NCI-H1417 (cell line): ENCODE measurements at places on chromosomes 7 and 10.

- no peak for DNase-seq
Measured at GRCh38 chr7:106504645-106505044, 156.3 kb downstream of the CCDC71L start.

GRCh38 chr7:143447466-143447865 is 4.2 kb downstream of the TAS2R60 start:
- no peak for DNase-seq

GRCh38 chr7:93955304-93955703 is 33.8 kb downstream of the GNG11 start:
- no peak for DNase-seq

GRCh38 chr7:44057181-44057848 is 8.1 kb downstream of the PGAM2 start:
- no peak for DNase-seq

DNA sequence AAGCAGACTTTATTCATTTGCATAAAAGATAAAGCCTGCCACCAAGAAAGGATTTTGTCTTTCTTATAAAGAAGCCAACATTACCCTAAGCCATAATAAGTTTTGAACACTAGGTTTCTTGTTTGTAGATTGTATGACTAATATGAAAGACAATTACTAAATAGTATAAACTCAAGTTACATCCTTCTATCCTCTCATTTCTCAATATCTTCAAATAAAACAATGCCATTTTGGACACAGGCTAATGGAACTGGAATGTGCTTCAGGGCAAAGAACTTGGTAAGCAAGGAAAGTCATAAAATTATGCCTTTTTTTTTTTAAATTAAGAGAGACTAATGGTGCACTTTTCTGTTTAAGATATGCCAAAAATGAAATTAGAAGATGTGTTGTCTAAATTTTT is 137.7 kb downstream of the DKK1 start:
- DNase-seq = no peak

DNA sequence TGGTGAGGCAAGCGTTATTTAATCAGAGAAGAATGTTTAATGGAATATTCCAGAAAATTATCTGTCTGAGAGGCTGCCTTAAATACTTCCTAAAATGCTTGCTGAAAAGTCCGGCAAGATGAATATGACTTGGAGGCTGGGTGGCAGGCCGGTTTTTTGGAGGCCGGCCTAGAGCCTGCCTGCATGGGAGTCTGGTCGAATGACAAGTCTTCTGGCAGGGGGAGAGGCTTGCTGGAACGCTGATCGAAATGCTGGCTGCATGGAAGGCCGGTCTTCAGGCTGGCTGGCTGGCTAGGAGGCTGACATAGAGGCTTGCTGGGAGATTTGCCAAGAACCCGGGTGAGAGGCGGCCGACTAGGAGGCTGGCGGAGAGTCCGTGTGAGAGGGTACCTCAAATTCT is 135.7 kb downstream of the OR13A1 start:
- no peak for DNase-seq

DNA sequence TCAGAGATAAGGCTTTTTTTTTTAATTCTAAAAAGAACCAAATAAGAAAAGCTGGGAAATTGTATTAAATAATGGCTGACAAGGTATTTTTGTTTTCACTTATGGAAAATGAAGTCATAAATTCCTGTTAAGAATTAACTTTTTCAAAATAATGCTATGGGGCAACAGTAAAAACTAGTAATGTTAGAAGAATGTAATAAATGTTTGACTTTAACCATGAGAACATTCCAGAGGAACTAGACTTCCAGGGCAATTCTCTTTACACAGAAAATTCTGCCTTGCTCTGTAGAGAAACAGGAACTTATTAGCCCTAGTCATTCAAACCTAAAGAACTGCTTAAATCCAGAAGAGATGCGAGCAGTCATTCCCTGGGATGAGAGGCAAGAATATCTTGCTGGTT is 571.1 kb downstream of the IPMK start:
- DNase-seq = no peak

GRCh38 chr7:37719077-37719476 is 35.5 kb downstream of the GPR141 start:
- no peak for DNase-seq

GRCh38 chr7:140869430-140869829 is 55.3 kb downstream of the BRAF start:
- no peak for DNase-seq

DNA sequence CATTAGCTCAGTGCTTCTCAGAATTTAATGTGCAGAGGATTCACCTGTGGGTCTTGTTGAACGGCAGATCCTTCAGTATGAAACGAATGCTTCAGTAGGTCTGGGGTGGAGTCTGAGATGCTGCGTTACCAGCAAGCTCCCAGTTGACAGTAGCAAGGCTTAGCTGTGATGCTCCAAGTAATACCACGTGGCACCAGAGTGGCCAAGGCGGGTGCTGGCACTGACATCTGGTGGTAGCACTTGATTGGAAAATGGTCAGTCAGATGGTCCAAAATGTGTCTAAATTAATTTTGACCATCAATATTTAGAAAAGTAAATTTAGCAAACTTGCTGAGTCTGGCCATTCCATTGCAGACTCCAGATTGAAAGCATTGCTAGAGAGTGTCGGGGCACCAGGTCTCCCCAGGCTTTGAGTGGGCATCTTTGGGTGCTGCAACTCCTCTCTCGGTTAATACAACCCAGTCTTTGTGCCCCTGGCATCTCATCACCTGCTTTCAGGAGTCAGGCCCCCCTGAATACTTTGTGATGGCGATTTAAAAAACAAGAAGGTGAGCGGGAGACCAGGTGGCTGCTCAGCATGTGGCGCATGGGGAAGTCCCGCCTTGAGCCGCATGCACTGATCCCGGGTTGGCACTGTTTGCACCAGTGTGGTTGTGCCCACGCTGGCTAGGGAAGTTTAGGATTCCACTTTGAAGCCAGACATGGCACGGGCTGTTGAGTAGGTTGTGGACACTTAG is 130.1 kb downstream of the NT5C2 start:
- DNase-seq = peak; percentile 30

DNA sequence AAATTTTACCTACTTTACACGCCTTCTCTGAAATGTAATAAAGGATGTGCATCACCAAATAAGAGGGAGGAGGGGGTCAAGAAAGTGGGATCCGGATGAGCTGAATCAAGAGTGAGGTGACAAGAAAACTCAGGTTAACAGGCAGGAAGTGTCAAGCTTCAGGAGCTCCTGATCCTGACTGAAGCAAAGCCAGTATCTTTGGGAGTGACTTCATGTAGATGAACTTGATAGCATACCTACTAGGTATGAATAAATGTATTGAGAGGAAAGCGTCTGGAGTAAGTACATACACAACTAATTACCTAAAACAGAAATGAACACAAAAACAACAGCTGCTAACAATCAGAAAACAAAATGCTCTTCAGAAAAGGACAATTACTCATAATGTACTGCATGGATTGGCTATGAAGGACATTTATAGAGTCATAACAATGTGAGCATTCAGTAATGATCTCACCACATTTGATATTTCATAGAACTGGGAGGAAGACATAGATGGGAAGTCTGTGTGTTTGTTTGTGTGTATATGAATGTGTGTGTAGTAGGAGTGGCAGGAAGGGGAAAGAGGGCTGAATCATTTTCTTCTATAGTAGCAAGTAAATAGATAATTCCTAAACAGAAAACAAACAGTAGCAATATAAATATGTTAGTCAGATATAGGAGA is 29.4 kb downstream of the PRKG1 start:
- DNase-seq = no peak

DNA sequence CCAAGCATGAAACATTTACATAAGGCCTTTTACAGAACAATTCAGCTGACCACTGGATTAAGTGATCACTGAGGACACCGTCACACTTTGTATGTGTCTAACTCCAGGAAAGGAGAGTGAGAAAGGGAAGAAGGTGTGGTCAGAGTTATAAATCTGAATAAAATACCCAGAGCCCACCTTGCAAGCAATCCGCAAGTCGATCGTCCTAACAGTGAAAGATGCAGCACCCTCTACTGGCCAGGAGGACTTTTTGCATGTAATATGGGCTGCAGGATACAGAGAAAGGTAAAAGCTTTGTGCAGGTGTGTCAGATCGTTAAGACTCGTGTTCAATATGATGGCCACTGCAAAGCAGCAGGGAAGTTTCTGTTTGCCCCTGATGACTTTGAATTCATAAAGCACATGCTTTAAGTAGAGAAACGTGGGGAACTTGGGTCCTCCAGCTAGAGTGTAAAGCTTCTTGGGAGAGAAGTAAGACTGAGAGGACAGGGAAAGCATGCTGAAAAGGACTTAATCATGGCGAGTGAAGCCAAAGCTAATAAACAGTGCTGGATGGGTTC is 68.5 kb upstream of the BMPER start:
- no peak for DNase-seq

DNA sequence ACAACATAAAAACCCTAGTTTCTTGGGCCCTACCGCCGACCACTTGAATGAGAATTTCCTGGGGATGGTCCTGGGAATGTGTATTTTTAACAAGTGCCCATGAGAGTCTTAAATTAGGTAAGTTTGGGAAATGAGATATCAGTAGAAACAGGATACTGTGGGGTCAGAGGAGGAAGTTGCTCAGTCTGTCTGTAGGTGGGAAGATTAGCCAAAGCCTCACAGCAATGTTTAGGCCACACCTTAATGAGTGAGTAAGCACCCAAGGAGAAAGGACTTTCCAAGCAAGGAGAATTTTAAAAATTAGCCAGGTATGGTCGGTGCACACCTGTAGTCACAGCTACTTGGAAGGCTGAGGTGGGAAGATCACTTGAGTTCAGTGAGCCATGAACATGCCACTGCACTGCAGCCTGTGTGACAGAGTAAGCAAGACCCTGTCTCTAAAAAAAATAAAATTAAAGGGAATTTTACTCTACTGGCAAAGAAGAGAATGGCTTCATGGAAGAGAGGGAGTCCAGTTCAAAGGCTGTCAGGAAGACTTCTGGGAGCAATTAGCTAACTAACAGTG is 31.9 kb downstream of the PAPSS2 start:
- no peak for DNase-seq

DNA sequence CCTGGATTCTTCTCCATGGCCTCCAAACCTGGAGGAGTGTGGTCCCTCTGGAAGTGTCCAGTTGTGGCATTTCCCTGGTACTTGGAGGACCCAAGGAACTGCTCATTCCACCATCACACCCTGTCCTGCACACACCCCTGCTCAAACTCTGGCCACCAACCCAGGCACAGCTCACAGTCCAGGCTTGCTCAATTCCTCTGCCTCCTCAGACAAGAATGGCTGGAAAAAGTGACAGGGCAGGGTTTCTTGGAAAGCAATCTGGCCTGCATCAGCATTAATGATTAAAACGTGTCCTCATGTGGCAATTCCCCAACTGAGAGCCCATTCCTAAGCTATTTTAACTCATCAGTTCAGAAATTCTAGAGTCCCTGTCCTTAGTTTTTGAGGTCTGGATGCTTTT is 17.2 kb upstream of the TPST1 start:
- DNase-seq = no peak

- DNase-seq = no peak
Measured at GRCh38 chr7:111873963-111874690, 311.8 kb upstream of the IMMP2L start.

DNA sequence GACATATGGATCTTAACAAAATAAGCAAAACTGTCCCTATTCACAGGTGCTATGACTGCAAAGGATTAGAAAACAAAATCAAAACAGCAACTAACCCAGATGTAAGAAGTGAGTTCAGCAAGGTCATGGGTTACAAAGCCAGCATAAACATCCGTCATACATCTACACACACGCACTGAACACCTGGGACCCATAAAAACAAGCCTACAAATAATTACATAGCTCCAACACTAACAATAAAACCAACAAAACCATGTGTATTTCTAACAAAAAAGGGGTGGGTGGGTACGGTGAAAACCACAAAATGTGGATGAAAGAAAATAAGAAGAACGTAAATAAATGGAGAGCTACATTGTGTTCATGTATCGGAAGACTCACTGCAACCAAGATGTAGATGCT is 256.8 kb downstream of the ELFN1 start:
- DNase-seq = no peak

DNA sequence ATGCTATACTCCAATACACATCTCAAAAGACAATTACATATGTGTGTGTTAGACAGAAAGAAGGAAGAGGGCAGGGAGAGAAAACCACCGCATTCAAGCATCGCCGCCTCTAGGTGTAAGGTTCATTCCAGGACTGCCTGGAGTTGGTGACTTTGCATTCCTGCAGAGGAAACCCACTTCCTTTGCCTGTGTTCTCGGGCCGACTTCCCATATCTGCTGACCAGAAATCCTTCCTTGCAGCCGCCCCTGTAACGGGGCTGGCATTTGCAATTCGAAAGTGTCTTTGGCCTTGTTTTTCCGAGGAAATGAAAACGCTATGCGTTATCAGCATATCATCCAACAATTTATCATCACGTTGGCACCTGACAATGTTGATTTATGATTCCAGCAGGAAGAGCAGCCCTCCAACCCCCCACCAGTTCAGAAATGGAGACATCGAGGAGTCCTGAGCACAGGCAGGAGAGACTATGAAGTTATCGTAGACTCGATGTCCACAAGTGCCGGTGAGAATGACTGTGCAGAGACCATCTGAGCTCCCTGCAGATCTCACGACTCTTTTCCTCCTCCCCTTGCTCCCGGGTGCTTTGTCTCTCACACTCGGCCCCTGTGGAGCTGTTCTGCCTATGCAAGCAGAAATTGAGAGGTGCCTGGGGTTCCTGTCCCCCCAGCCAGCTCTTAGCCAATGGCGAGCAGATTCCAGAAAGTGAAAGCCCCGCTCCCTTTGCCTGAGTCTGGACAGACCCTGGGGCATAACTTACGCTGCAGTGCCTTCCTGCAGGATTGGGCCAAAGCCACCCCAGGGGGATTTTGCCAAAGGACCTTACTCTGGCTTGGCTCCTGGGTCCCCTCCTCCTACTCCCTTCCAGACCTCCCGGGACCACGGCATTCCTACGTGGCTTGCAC is 68.9 kb upstream of the FOXK1 start:
- DNase-seq = no peak

- peak; percentile 71 for DNase-seq
Measured at GRCh38 chr10:101782811-101783735, at the start of gene NPM3. Gene NPM3 (minus strand): TSS chr10:101783446. CDS start chr10:101783390, 56 bp downstream.

- no peak for DNase-seq
Measured at GRCh38 chr10:51311228-51311627, 236.9 kb downstream of the PRKG1 start.
